Kidney (tissue), 22 donors: ENCODE measurements at places on chromosomes 5 and 9. TPM values are rescaled to one million over a fixed set of nuclear protein-coding genes. Genes with fewer than 3 reads are reported as not detected.

Gene NSD1
- total RNA-seq = 99.1 TPM

Gene TLX3
- not detected for total RNA-seq

Gene PLAC8L1
- total RNA-seq = not detected

GRCh38 chr5:141567513-141568117, 51.2 kb downstream of the DIAPH1 start:
- peaks cover 2% of the 10 kb centered on the region for H3K36me3 ChIP-seq
- H3K27ac ChIP-seq = no peak overlapping the region
- H3K27me3 ChIP-seq = no peaks in the 10 kb centered on the region
- H3K4me3 ChIP-seq = no peak overlapping the region

- no peaks in the 10 kb centered on the region for H3K27me3 ChIP-seq
- no peak overlapping the region for H3K4me3 ChIP-seq
- no peaks in the 10 kb centered on the region for H3K4me1 ChIP-seq
- DNase-seq = peak; percentile 36
Measured at GRCh38 chr5:107149243-107150005, 521.3 kb downstream of the EFNA5 start.

- DNase-seq = peak; percentile 20
- H3K27me3 ChIP-seq = no peaks in the 10 kb centered on the region
- H3K4me3 ChIP-seq = no peak overlapping the region
- H3K36me3 ChIP-seq = no peaks in the 10 kb centered on the region
- no peaks in the 10 kb centered on the region for H3K4me1 ChIP-seq
- H3K27ac ChIP-seq = no peak overlapping the region
Measured at GRCh38 chr9:98310752-98311392, 55.4 kb upstream of the TBC1D2 start.
